K562 (cell line): ENCODE measurements at places on chromosomes 6 and 20. TPM values are rescaled to one million over a fixed set of nuclear protein-coding genes. Genes with fewer than 3 reads are reported as not detected.
A peak's percentile ranks its signal among the peaks of the same experiment; 100 is the strongest.

DNA sequence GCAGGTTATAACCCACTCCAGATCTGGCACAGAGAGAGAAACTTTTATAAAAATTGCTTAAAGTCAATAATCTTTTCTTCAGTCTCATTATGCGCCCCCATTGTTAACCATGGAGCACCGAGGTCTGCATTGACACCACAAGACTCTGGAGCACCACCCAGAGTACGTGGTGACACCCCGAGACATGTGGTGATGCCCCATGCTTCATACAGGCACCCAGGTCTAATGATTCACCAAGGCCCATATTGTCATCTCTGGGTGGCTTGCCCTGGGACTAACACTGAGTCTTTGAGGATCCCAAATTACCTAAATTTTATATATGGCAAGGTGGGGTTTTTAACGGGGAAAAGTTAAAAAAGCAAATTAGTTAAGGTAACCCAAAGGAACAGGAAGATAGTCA, 31.1 kb downstream of the CD109 start:
- H3K4me1 ChIP-seq: no peaks in the 10 kb centered on the region
- DNase-seq: no peak

DNA sequence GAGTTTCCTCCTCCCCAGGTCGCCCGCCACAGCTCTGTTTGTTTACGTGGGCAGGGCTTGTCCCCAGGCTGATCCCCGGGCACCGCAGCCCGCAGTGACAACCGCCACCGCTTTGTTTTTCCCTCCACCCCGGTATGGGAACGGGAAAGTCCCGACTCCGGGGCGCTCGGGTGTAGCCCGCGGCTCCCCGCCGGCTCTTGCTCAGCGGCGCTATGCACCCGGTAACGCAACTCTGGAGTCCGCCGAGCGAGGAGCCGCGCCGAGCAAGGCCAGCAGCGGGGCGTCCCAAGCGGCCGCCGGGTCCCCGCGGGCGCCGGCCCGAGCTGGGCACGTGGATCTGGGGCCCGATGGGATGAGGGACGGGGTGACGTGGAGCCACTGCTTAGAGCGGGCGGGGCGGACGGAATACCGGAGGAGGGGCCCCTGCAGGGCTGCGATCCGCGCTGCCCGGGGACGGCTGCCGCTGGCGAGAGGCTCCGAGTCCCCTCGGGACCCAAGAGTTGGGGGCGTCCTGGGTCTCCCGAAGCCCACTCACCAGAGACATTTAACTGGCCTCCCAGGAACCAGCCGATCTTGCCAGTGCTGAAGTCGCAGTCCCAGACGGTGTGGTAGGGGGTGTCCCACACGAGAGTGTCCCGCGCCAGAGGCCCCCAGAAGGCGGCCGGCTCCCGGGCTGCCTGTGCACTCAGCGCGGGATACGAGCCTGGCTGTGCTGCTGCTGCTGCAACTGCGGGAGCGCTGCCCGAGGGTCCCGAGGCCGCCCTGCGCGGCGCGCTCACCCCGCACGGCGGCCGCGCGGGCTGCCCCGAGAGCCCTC, 497 bp downstream of the ACSS1 start:
- no peaks in the 10 kb centered on the region; the same call in 2 of the 3 replicates for H3K27me3 ChIP-seq
- peaks cover 24% of the 10 kb centered on the region for H3K4me1 ChIP-seq
- no peak overlapping the region for H3K4me3 ChIP-seq
- H3K36me3 ChIP-seq: no peaks in the 10 kb centered on the region
- no peak overlapping the region for H3K27ac ChIP-seq

DNA sequence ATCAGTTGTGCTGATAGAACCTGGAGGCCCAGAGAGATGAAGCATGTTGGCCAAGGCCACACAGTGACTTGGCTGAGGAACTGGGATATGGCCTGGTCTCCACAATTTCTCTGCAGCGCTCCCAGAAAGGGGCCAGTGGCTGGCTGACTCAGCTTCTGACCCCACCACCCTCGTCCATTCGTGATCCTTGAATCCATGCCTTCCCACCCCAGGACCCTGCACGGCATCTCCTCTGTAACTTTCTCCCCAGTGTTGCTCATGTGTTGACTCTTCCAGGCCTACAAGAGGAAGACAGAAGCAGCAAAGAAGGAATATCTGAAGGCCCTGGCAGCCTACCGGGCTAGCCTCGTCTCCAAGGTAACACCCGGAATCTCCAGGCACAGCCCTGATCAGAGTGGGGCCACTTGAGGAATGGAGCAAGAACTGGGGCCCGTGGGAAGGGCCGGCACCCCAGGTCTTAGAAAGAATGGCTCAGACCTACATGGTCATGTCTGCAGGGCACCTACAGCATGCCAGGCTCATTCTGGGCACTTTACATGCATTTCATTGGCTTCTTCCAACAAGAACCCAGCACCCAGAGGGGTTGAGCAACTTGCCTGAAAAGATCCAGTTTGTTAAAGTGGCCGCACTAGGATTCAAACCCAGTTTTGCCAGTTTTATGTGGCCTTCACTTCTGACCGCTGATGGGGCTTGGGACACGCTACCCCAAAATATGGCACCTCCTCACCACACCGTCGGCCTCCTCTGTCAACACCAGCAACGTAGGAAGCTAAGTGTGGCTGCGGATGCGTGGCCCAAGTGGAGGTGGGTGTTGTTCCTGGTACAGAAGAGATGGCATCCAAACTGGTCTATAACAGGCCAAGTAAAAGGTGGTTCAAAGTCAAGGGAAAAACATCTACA, 122.2 kb downstream of the JPH2 start:
- DNase-seq: no peak
- H3K4me1 ChIP-seq: no peaks in the 10 kb centered on the region
- no peak overlapping the region for H3K27ac ChIP-seq

Gene THBD
- total RNA-seq: 0.47 and 0.49 TPM in 2 replicates

Gene MYO6
- 5.4 and 5.5 TPM in 2 replicates for total RNA-seq

DNA sequence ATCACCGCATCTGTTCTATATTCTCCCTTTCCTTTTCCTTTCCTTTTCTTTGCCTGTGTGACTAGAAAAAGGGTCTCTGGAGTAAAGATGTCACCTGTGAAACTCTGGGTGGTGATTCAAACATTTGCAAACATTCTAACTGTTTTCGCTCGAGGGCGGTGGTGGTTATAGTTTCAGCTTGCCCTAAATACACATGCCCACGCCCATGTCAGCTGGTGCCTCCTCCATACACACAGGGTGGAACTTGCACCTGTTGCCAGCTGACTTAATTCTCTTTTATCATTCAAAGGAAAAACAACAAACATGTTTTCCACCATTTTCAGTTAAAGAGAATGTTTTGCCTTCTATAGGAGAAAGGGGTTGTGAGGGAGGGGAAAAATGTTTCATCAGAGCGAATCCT, 381.9 kb upstream of the ARID1B start:
- DNase-seq: no peak
- no peak overlapping the region for H3K27ac ChIP-seq
- no peaks in the 10 kb centered on the region for H3K36me3 ChIP-seq
- H3K4me3 ChIP-seq: no peak overlapping the region

Gene CDK19
- total RNA-seq: 9.3 and 10.6 TPM in 2 replicates

- no peak for DNase-seq
- H3K4me3 ChIP-seq: no peak overlapping the region
- peaks cover 33% of the 10 kb centered on the region for H3K4me1 ChIP-seq
- no peak overlapping the region for H3K27ac ChIP-seq
- no peaks in the 10 kb centered on the region for H3K27me3 ChIP-seq
- no peaks in the 10 kb centered on the region for H3K36me3 ChIP-seq
Observed at GRCh38 chr6:129749749-129750120, 39.8 kb upstream of the ARHGAP18 start.

Gene MYL9
- total RNA-seq: 3.2 TPM in 2 replicates

- H3K4me3 ChIP-seq: no peak overlapping the region
- no peak overlapping the region for H3K27ac ChIP-seq
- H3K4me1 ChIP-seq: no peaks in the 10 kb centered on the region
- H3K36me3 ChIP-seq: no peaks in the 10 kb centered on the region
Observed at GRCh38 chr6:38179300-38179699, 359.8 kb downstream of the ZFAND3 start.

Gene TMEM74B
- total RNA-seq: 18.3 and 18.5 TPM in 2 replicates

- H3K4me3 ChIP-seq: no peak overlapping the region
- DNase-seq: no peak
- H3K27ac ChIP-seq: no peak overlapping the region
- no peaks in the 10 kb centered on the region for H3K36me3 ChIP-seq
Observed at GRCh38 chr6:142374965-142375733, 73.3 kb downstream of the ADGRG6 start.

DNA sequence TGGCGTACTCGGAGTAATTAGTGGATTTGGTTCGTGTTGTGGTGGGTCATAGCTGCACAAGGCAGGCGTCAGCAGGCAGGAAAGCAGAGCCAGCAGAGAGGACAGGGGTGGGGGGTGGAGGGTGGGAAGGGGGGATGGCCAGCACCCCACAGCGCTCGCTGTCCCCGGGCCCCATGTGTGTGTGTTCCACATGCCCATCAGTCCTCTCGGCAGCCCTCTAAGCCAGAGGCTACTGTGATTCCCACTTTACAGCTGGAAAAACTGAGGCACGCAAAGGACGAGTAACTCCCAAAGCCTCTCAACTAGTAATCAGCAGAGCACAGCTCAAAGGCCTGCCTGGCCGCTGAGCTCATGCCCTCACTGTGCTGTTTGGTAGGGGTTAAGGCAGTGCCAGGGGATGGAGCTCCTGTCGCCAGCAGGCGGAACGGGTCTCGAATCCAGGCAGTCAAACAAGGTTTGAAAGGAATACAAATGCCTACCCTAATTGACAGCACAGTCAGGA, 175.2 kb downstream of the ZDHHC14 start:
- H3K4me3 ChIP-seq: no peak overlapping the region
- DNase-seq: no peak
- no peak overlapping the region for H3K27ac ChIP-seq
- H3K4me1 ChIP-seq: peaks cover 7% of the 10 kb centered on the region; the same call in 1 of the 2 replicates

Gene ANKRD6
- total RNA-seq: 0.13 TPM in 1 of 2 replicates, not detected in the other

GRCh38 chr6:36874443-36875249, at the start of gene PPIL1:
Gene PPIL1, minus strand, starts transcription at chr6:36874803. Its CDS starts 31 bp downstream, at chr6:36874772.
- peak within 1 kb of the TSS; percentile 100 for H3K27ac ChIP-seq
- no peaks in the 10 kb centered on the region for H3K27me3 ChIP-seq
- H3K4me1 ChIP-seq: peaks cover 28% of the 10 kb centered on the region; the same call in 2 of the 3 replicates
- peak within 1 kb of the TSS; percentile 76 for H3K4me3 ChIP-seq
- peaks cover 38% of the 10 kb centered on the region for H3K36me3 ChIP-seq
- DNase-seq: peak; percentile 95

- no peak overlapping the region for H3K4me3 ChIP-seq
- DNase-seq: no peak
- no peaks in the 10 kb centered on the region for H3K36me3 ChIP-seq
Observed at GRCh38 chr6:6730831-6731230, 142.3 kb downstream of the LY86 start.

Gene TGM3
- not detected in 2 replicates for total RNA-seq
